NCI-H524 treated with DMSO at 0.1 percent for 48 hours (cell line): ENCODE measurements at places on chromosomes 7 and 10.

- DNase-seq: no peak
Measured at GRCh38 chr10:99431190-99431760, 851 bp upstream of the GOT1 start.

- no peak for DNase-seq
Measured at GRCh38 chr7:158279539-158280447, 307.8 kb downstream of the PTPRN2 start.

- DNase-seq: no peak
Measured at GRCh38 chr7:64849250-64849923, 53.7 kb upstream of the ZNF273 start.

- peak; percentile 68 for DNase-seq
Measured at GRCh38 chr7:150937848-150938561, 40.1 kb downstream of the KCNH2 start.

DNA sequence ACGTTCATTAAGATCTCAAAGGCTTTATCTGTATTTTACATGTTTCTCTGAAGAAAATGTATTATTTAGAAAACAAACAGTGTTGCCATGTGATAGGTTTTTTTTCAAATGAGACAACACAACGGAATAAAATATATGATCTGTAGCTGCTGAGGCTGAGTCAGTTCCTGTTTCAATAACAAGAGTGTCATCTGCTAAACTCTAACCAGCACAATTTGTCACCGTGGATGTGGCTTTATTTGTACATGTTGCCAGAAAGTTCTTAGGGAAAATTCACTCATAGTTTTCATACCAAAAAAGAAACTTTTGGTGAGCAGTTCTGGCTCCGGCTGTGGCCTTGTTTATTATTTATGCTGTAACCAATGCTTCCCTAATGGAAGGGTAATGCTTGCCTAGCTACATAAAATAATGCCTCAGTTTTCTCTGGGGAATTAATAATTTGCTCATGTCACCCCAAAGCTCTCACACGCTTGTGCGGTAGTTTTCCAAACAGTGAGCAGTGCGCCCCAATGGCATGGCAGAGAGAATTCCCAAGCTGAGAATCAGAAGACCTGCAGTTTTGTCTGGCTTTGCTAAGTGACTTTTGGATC lies 20.3 kb upstream of the KLF6 start:
- no peak for DNase-seq

DNA sequence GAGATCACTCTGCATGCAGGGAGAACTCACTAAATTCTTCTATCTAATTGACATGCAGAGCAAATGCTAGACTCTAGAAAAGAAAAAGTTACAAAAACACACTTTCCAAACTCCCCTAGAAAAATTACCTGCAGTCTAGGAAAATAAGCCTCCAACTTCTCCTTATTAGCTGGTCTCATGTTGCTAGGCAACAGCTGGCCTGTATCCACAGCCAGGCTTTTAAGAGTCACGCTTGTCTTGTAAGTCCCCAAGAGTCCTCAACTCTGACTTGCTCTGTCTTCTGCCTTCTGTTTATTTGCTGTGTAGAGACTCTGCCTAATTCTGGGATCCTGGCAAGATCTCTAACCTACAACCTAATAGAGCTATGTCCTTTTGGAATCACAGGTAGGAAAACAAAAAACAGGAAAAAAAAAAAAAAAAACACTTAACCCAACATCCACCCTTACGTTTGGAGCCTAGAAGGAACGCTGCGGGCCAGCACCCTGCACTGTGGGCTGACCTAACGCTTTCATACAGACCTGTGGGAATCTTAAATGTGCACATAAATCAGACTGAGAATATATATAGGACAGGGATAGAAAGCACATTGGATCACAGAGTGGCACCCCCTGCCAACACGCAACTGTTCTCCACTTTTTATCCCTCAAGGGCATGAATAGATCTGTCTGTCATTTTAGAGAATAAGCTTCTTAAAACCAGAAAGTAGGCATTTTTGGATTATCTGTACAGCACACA lies 117.0 kb upstream of the PTPRZ1 start:
- DNase-seq: peak; percentile 59

DNA sequence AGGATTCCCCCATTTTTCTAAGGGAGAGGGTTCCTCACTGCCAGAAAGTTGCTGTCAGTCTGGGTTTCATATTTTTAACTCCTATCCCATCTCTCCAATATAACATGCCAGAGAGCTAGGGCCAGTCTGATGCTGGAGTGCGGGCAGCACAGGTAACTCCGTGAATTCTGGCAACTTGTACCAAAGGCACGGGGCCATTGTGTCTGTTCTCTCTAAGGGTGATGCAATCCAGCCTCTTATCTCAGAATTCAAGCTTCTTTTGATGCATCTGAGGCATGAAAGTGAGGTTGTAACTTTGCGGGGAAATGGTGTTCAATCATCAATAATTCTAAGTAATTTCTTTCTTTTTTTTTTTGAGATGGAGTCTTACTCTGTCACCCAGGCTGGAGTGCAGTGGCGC lies 1074.4 kb downstream of the TYW1 start:
- DNase-seq: no peak

DNA sequence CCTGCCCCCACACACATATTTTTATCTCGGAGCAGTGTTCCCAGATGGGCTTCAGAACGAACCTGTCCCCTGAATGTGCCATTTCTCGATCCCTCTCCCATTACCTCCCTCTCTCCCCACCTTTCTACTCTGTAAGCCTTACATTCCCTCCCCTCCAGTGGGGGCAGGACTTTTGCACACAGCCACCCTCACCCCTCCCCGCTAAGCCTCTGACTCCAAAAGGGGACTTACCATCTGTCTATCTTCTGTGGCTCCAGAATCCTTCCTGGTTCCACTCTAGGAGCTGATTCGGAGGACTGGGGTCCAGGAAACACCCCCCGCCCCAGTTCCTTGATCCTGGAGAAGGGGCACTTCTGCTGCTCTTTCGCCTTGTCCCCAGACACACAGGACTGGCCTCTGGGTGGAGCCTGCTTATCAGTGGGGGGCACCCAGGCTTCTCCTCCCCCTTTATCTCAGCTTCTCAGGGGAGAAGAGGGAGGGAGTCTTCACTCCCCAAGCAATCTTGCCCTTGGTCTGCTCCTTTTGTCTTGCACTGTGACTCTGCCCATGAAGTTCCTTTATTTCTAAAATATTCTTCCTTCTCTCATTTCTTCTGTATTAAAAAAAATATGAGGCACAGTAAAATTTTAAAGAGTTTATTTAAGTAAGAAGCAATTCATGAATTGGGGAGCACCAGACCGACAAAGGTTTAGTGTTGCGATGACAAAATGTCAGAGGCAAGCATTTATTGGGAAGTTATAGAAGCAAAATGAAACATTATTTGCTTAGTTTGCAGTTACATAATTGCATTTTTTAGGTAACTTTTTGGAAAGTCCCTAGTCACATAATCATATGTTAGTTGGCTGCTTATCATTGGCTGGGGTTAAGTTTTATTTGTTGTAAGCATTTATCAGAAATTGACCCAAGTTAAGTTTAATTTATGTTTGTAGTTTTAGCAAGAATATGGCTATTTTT lies at the start of gene KEL:
KEL (minus strand) TSS at position 391 of the 954 bp plus-strand sequence; CDS start at position 234, 157 bp downstream.
- no peak for DNase-seq

GRCh38 chr10:29189256-29189655 lies 99.6 kb upstream of the LYZL1 start:
- no peak for DNase-seq

DNA sequence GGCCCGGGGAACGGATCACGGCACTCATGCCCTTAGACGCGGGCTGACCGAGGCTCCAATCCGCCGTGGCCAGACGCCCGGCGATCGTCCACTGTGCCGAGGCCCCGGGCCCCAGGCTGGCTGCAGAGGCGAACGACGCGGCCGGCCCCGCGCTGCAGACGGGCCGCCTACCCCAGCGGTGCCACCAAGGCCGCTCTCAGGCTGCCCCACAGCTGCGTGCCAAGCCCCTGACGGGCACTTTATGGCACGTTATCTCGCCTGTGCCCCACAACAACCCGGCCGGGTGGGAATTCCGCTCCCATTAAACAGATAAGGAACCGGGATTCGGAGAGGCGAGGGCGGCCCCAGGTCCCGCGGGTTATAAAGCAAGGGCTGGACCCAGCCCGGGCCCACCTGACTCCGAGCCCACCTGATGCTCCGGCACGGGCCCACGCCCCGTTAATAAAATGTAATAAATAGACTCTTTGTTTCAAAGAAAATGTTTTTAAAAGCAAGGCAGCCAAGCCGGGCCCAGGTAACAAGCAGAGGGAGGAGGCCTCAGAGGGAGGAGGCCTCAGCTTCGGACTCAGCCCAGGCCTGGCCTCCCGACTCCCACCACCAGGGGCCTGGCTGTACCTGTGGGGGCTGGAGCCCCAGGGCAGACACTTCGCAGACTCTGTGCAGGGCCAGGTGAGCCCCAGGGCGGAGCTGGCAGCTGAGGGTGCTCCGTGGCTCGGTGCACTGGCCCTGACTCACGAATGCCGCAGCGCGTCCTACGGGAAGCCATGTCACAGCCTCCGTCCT lies 79.7 kb downstream of the FOXL3 start:
- no peak for DNase-seq
